Stimulated activated CD4-positive, alpha-beta T cell treated with anti-CD3 and anti-CD28 coated beads, TNF-alpha, amount 100 ng/mL, for 1 hour (primary cell): ENCODE measurements at places on chromosomes 3 and 15.

- DNase-seq: no peak
These were observed 97.2 kb downstream of the CLDN1 start for GRCh38 chr3:190224863-190225692.

- no peak for DNase-seq
These were observed 72.7 kb downstream of the TJP1 start for GRCh38 chr15:29749365-29750086.

GRCh38 chr15:59539799-59540198 is 71.8 kb upstream of the GCNT3 start:
- DNase-seq: no peak

DNA sequence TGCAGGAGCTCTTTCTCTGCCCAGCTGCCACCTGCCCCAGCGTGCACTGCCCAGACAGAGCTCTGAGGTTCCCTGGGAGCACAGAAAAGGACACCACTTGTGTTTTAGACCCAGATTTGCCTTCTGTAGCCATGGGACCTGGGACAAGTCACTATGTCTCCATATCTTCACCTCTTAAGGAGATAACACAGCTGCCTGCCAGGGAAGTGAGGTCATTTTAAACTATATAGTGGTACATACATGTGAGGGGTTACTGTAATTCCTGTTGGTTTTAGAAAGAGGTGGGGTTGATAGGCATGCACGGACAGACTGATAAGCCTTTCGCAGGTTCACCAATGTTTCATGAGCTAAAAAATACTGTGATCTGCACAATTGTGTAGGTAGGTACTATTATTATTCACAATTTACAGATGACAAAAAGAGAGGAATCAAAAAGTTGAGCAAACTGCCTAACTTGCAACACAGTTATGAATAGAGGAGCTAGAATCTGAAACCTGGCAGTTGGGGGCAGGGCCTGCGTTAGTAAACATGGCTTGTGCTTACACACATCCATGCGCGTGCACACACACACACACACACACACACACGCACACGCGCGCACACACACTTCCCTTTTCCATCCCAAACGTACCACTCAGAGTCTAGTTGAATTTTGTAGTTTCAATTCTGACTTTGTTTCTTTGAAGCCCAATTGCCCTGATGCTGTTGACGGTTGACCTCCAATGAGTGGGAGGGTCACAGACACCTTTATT is 193.6 kb downstream of the FAM43A start:
- no peak for DNase-seq

DNA sequence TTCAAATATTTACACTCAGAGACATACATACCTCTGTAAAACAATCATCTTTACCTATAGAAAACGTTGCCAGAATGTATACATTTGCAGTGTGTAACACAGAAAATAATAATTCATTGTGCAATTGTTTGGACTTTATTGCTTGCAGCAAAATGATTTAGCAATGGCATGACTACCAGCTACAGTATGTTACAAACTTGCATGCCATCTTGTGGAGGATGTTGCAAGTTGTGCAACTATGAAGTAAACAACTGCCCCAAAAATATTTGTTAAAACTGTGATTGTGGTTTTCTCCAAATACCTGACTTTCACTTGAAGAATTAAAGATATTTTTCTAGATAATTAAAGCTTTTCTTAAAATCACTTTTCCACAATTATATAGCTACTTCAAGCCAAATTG is 27.1 kb upstream of the C3orf49 start:
- no peak for DNase-seq

DNA sequence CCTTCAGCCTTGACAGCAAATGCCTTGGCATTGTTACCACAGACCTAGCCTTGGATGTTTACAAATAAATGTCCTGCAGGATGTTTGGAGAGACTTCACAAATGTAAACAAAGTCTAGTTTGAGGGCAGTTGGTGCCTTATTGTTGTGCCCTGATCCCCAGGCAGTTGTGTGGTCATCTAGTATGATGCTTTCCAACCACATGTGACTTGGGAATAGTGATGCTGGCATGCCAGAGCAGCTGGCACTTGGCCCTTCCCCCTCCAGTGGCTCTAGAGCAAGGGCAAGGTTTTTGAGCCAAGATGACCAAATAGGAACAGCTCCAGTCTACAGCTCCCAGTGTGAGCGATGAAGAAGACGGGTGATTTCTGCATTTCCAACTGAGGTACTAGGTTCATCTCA is 258.2 kb downstream of the ADAMTS17 start:
- DNase-seq: no peak

DNA sequence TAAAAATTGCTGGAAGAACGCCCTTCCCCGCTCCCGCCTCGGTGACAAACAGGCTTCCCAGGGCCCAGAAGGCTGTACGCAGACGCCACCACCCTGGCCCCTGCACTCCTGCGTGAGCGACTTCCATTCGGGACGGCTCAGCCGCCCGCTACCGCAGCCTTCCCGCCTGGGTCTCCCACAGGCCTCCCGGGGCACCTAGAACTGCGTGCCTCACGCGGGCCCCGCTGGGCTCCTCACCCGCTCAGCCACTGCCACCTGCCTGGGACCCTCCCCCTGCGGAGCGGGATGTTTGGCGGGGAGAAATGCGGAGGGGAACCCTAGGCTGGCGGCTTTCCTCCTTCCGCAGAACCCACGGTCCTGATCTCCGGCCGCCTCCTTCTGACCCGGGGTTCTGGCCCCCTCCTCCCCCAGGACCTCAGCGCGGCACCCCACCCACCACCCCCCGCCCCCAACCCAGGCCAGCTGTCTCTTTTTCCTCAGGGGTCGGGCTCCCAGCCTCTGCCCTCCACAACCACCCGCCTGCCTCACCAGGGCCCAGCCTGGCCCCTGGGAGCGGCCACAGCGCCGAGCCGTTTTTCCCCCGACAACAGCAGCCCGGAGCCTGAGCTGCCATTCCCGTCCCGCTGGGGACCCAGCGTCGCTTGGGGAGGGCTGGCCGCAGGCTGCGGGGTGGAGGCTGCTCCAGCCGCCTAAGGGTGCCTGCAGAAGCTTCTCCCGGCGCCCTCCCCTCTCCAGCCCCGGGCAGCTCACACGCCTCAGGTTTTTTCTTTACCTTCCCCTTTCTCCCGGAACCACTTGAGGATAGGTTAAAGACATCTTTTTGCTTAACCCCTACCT is 27.6 kb upstream of the RAB7A start:
- no peak for DNase-seq

DNA sequence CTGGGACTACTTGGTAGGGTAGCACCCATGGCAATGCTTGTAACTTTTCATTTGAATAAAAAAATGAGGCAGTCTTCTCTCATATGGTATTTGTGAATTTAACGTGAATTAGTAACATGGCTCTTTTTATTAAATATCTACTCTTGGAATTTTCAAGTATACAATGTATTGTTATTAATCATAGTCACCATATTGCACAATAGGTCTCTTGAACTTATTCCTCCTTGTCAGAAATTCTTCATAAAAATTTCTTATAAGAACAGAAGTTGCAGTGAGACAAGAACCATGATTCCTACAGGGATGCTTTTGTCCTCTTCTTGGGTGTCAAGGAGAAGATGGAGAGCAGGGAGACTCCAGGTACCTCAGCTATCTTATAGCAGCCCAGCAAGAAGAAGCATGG is 203.8 kb upstream of the FEZF2 start:
- no peak for DNase-seq
